Fibroblast of skin of scalp (primary cell): ENCODE measurements at places on chromosomes 6 and 20.

DNA sequence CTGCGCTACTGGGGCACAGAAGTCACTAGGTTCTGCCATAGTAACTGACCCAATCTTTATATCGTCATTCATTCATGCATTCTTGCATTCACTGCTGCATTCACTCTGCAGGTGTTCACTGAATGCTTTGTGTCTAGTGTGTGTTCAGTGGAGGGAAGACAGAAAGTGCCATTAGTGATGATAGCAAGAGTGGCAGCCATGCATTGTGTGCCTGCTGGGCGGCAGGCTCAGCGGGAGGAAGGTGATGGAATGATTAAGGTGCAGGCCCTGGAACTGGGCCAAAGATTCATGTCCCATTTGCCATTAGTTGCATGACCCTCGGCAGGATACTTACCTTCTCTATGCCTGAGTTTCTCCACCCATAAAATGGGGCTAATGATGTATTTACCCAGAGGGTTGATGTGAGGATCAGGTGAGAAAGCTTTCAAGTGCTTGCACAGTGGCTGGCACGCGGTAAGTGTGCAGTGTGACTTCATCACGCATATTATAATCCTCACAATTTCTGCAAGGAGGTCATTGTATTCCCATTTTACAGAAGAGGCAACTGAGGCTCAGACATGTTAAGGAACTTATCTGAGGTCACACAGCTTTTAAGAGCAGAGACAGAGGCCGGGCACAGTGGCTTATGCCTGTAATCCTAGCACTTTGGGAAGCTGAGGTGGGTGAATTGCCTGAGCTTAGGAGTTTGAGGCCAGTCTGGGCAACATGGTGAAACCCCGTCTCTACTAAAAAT is 40.1 kb downstream of the ITPR3 start:
- DNase-seq, result no peak

- peak; percentile 98 for DNase-seq
Measured at GRCh38 chr6:35489995-35490791, 6.7 kb downstream of the TEAD3 start.

DNA sequence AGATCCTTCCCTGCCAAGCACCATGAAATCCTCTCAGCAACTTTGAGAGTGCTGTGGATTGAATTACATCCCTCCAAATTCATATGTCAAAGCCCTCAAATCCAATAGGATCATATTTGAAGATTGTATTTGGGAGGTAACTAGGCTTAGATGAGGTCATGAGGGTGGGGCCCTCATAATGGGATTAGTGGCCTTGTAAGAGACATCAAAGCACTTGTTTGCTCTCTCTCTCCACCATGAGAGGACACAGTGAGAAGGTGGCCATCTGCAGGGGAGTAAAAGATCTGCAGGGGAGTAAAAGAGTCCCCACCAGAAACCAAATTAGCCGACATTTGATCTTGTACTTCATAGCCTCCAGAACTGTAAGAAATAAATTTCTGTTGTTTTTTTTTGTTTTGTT is 298.2 kb downstream of the SAMD5 start:
- no peak for DNase-seq

DNA sequence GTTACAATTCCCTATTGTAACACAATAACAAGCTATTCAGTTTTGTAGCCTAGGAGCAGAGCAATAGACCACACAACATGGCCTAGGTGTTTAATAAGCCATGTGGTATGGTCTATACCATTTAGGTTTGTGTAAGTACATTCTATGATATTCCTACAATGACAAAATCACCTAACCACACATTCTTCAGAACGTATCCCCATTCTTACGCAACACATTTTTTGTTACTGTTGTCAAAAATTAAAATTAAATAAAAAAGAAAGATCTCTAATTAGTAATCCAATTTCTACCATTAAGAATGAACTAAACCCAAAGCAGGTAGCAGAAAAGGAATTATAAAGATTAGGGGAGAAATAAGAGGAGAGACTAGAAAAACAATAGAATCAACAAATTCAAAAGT is 44.0 kb downstream of the RANBP9 start:
- DNase-seq, result no peak

- peak; percentile 37 for DNase-seq
Measured at GRCh38 chr20:43448748-43449535, 8.8 kb upstream of the SRSF6 start.

GRCh38 chr6:3921663-3922062 is 72.5 kb downstream of the FAM50B start:
- DNase-seq, result no peak

GRCh38 chr20:60209048-60209447 is 250.8 kb downstream of the CDH26 start:
- DNase-seq, result no peak

GRCh38 chr6:148830614-148831013 is 83.8 kb downstream of the UST start:
- DNase-seq, result no peak
